ENCODE measurements at places on chromosomes 11 and 22. TPM values are rescaled to one million over a fixed set of nuclear protein-coding genes. Genes with fewer than 3 reads are reported as not detected.

The DDIAS gene
- polyA plus RNA-seq = 16.5 TPM

DNA sequence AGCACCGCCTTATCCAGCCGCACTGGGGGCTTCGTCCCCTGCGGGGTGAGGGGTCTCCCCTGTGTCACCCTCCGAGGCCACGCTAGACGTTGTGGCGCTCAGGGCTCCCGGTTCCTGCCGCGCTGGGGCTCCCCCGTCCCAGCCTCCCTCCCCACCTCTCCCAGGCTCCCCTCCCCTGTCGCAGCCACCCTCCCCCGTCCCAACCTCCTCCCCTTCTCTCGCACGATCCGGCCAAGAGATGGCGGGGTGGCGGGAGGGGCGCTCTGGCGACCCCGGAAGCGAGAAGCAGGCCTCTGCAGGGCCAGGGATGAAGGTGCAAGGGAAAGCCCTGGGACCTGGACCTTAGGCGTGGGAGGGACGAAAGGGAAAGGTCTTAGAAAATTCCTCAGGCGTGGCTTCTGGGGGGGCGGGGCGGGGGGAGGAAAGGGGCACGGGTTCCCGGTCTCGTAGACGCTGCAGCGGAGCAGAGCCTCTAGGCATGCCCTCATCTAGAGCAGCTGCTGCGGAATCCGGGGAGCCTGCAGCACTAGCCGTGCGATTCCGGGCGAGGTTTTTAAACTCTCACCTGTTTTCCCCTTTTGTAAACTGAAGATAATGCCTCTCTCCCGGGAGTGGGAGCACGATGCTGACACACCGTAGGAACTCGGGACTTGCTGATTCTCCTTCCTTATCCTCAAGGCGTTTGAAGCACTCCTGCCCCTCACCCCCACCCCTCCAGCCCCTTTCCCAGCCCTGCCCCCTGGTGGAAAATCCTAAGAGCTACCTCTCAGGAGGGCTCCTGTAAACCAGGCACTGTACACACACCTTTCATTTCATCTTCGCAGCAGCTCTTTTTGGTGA lies 14.4 kb downstream of the KCNJ5 start:
- H3K4me3 ChIP-seq = peak overlapping the region; percentile 68
- peaks cover 79% of the 10 kb centered on the region for H3K27me3 ChIP-seq
- DNase-seq = peak; percentile 84
- no peaks in the 10 kb centered on the region for H3K36me3 ChIP-seq

- no peak overlapping the region for H3K4me3 ChIP-seq
- no peaks in the 10 kb centered on the region for H3K27me3 ChIP-seq
- H3K36me3 ChIP-seq = no peaks in the 10 kb centered on the region
- H3K27ac ChIP-seq = no peak overlapping the region
- DNase-seq = peak; percentile 93
Measured at GRCh38 chr22:45577746-45578523, 75.3 kb downstream of the FBLN1 start.

DNA sequence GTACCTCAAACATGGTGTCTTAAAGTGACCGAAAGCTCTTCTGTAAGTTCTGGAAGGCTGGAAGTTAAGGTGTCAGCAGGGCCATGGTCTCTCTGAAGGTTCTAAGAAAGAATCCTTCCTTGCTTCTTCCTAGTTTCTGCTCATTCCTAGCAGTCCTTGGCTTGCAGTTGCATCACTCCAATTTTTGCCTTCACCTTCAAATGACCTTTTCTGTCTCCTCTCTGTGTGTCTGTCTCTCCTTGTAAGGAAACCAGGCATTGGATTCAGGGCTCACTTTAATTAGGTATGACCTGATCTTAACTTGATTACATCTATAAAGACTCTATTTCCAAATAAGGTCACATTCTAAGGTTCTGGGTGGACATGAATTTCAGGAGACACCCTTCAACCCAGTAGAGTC lies 8.7 kb downstream of the AASDHPPT start:
- H3K4me3 ChIP-seq = no peak overlapping the region
- no peaks in the 10 kb centered on the region for H3K27me3 ChIP-seq
- H3K27ac ChIP-seq = peak overlapping the region; percentile 52
- no peak for DNase-seq

DNA sequence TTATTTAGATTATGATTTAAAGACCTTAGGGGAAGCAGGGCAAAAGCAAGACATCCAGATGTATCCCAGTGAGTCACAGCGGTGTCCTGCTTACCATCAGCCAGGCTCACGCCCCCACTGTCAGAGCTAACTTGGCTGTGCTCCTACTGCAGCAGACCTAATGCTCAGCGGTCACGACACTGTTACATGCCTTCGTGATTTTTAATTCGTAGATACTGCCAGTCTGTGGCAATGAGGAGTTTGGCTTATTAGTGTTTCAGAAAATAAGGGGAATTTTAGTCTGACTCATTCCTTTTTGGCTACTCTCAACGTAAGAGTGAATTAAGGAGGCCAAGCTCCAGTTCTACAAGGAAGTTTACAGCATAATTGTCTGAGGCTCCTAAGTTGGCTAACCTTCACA lies 22.7 kb downstream of the EFCAB6 start:
- H3K27ac ChIP-seq = no peak overlapping the region
- no peaks in the 10 kb centered on the region for H3K27me3 ChIP-seq
- no peak overlapping the region for H3K4me3 ChIP-seq

Measured in GM23338 (cell line).